ENCODE measurements at places on chromosomes 16 and 17.

GRCh38 chr17:75645501-75645888 lies 12.3 kb downstream of the SMIM5 start:
- DNase-seq, result no peak

GRCh38 chr17:12887088-12887487 lies 97.8 kb downstream of the ARHGAP44 start:
- DNase-seq, result no peak

GRCh38 chr16:53224951-53225533 lies 170.3 kb downstream of the CHD9 start:
- no peak for DNase-seq

GRCh38 chr16:15482068-15482747 lies 47.8 kb downstream of the BMERB1 start:
- DNase-seq, result no peak

DNA sequence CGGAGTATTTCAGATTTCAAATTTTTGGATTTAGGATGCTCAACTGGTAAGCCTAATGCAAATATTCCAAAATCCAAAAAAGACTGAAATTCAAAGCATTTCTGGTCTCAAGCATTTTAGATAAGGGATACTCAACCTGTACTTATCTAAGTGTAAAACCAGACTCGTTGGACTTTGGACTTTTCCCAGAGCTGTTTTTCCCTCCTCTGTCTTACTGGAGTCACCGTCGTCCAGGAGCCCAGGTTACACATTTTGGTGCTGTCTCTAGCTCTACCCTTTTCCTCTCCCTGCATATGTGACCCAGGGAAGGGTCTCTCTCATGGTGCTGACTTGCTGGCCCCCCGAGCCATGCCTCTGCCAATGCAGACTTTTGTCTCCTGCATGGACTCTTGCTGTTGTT lies 46.0 kb upstream of the MMP2 start:
- DNase-seq, result no peak

DNA sequence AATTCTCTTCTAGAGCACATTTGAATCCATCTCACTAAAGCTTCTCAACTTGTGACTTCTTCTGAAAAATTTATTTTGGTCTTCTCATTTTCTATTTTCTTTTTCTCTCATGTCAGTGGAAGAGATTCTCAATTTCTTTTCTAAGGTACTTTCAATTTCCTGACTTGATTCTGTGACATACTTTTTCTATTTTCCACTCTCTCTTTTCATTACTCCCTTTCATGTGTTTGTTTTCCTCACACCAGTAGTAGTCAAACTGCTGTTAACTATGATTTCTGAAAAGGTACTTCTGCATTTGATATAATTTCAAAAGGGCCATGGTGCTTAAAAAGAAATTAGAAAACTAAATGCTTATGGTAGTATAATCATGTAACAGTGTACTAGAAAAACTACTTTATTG lies 41.9 kb downstream of the NFAT5 start:
- no peak for DNase-seq

GRCh38 chr16:27571433-27572326 lies 21.7 kb downstream of the KATNIP start:
- no peak for DNase-seq

GRCh38 chr17:70184770-70185169 lies 15.4 kb downstream of the KCNJ2 start:
- no peak for DNase-seq
